ENCODE measurements at places on chromosomes 7 and 10. TPM values are rescaled to one million over a fixed set of nuclear protein-coding genes. Genes with fewer than 3 reads are reported as not detected.

Gene SPAM1
- total RNA-seq, result not detected

Gene DRGX
- not detected for total RNA-seq

Gene GCK
- total RNA-seq, result 0.75 TPM

Gene ACHE
- total RNA-seq, result 1.3 TPM

Gene ASIC3
- 0.04 TPM for total RNA-seq

Gene KAZALD1
- total RNA-seq, result 4.8 TPM

Gene CPED1
- total RNA-seq, result 3.1 TPM

Gene ANXA11
- 199 TPM for total RNA-seq

Gene IL2RA
- total RNA-seq, result 0.34 TPM

Gene GIMAP1
- not detected for total RNA-seq

Gene NKX1-2
- total RNA-seq, result not detected

Gene IFIT1B
- not detected for total RNA-seq

Gene GJC3
- not detected for total RNA-seq

Gene ASB10
- not detected for total RNA-seq

Gene NRCAM
- total RNA-seq, result 39.0 TPM

Gene SLC29A3
- 3.6 TPM for total RNA-seq

Gene CALHM3
- total RNA-seq, result not detected

Gene DYDC1
- not detected for total RNA-seq

Gene SEMA3D
- 0.50 TPM for total RNA-seq

Gene AEBP1
- 81.1 TPM for total RNA-seq

Gene EGR2
- 0.67 TPM for total RNA-seq

Gene CYP2C8
- not detected for total RNA-seq

Gene SPAG6
- total RNA-seq, result 1.2 TPM

Gene PMS2
- 22.6 TPM for total RNA-seq

Gene SNX10
- 27.9 TPM for total RNA-seq

Gene GPR15LG
- total RNA-seq, result not detected

Gene GLI3
- total RNA-seq, result 6.2 TPM

Gene CYP26A1
- not detected for total RNA-seq

Gene PRPS1L1
- total RNA-seq, result not detected

Gene SPDYE8
- not detected for total RNA-seq

Gene PLCE1
- 0.55 TPM for total RNA-seq

Gene CCL24
- not detected for total RNA-seq

Gene SFXN4
- total RNA-seq, result 17.3 TPM

Gene MMRN2
- total RNA-seq, result 0.08 TPM

Gene LIPK
- not detected for total RNA-seq

Gene ARMC10
- total RNA-seq, result 26.4 TPM

Gene TRPV6
- total RNA-seq, result 7.6 TPM

Gene C7orf57
- total RNA-seq, result 0.34 TPM

Gene FGL2
- total RNA-seq, result 0.13 TPM

Gene ZNF804B
- total RNA-seq, result not detected

Gene PIK3AP1
- total RNA-seq, result 8.9 TPM

Gene CDHR1
- total RNA-seq, result 4.3 TPM

Gene CWF19L1
- 33.9 TPM for total RNA-seq

Gene PODXL
- 160 TPM for total RNA-seq

Gene R3HCC1L
- total RNA-seq, result 12.9 TPM

Gene TDRD1
- not detected for total RNA-seq

Gene SERPINE1
- 229 TPM for total RNA-seq

Gene SLC18A3
- not detected for total RNA-seq

Gene LIPJ
- 0.08 TPM for total RNA-seq
